Kidney epithelial cell (primary cell): ENCODE measurements at places on chromosomes 1 and 21.

DNA sequence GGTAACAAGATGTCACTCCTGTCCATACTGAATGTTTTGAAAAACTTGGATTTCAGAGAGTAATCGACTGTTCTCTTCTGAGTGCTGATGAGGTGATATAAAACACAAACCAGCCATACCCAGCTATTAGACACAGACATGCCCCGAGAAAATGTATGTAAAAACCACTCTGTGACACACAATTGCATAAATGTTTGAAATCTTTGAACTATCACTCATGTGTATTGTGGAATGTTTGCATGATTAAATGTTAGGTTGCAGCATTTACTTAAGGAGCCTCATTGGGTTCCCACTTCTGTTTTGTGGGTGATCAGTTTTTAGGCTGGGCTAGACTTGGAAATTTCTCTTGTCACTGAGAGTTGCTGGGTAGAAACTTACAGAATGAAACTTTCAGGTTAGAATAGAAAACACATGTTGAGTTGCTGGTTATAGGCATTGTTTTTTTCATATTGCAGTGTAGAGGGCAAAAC, 270.4 kb upstream of the B3GALT2 start:
- no peak for DNase-seq

DNA sequence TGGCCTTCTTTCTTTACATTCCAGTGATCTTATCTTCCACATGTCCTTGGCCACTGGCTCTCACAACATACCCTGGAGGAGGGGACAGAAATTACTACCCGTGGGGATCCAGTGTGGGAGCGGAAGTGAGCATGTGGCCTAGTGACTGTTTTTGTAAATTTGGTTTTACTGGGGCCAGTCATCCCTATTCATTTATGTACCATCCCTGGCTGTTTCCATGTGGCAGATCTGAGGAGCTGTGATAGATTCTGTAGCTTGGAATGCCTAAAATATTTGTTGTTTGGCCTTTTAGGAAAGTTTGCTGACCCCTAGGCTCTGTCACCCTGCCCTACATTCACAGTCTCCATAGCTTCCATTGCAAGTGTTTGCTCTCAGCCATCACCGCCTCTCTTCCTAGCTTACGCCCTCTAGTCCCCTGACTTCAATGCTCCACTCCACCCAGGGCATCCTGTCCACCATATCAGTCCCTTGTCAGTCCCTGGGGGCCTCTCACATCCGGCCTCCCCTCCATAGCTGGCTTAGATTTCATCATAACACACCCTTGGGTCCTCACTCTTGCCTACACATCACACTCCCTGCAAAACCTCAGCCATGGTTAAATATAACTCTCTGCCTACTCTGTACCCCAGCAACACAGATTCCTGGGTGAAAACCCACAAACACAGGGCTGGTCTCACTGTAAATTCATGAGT, 25.8 kb downstream of the DHCR24 start:
- DNase-seq = no peak

- no peak for DNase-seq
These were observed 321.3 kb upstream of the USP24 start for GRCh38 chr1:55536545-55536865.

DNA sequence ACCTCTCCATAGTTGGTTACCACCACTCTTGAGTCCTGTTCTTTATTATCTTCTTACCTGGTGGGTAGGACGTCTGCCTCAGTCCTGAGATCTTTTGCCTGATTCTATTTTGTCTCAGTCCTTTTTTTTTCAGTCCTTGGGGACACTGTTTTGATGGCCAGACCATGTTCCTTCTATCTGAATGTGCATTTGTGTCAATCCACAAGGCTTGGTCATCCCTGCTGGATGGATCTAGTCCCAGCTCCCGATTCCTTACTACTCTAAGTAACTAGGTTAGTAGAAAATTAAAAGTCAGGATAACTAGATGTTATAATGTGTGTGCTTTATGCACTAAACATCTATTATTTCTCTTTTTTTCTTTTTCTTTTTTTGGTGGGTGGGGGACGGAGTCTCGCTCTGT, 28.1 kb upstream of the AK4 start:
- no peak for DNase-seq

GRCh38 chr1:36083635-36084496, at the start of gene TEKT2:
Gene TEKT2 (plus strand): TSS chr1:36084094. CDS start chr1:36084922, 828 bp downstream.
- no peak for DNase-seq
